Activated B cell treated with CpG ODN at 0.5 μM for 24 hours (primary cell): ENCODE measurements at places on chromosomes 5 and 9.

- no peak for DNase-seq
Measured at GRCh38 chr5:150104550-150104870, 18.2 kb upstream of the CSF1R start.

DNA sequence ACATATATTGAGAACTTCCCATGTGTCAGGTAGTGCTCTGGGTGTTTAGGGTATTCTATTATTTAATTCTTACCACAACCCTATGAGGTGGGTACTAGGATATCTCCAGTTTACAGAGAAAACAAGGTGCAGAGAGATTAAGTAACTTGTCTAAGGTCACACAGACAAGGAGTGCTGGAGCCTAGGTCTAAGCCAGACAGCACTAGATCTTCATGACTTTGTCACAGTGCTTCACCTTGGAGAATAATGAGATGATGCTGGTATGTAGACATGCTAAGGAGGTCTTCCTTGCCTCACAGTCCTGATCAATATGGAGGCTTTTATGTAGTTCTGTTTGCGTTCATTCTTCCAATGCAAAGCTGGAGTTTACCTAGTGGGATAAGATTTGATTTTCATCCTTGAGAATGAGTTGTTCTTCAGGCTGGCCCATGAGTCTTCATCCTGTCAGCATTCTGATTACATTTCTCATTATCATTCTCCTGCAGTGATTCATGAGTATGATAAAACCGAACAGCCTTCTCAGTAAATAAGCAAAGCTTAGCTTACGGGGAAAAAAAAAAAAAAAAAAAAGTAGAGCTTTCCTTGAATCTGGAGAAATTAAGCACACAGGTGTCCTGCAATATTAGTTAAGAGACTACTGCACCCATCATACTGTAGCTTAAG, 176.3 kb downstream of the C9orf152 start:
- DNase-seq, result no peak

DNA sequence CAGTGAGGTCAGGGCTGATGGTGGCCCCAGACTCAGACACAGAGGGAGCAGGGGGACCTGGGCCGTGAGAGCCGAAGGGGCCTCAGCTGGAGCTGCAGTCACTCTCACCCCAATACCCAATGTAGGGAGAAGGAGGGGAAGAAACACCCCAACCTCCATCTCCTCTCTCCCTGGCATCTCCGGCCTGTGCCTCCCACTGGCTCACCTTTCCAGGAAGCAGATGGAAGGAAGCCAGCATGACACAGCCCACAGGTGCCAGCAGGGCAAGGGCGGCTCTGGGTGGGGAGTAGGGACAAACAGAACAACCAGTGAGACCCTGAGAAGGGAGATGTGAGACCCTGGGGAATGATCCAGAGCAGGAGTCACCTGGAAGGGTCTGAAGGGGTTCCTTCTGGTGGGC, 3.0 kb upstream of the CRB2 start:
- no peak for DNase-seq

DNA sequence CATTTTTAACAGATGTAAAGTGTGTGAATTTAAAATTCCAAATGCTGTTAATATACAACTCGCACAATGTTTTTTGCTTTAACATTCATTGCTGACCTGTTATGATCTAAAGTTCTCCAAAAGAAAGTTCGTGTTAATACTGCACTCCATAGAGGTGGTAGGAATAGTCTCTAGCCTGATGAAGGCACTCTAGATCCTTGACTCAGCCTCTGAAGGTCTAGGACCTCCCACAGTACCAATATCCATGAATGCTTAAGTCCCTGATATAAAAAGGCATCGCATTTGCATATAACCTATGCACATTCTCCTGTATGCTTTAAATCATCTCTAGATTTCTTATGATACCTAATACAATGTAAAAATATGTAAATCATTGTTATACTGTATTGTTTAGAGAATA, 213.6 kb downstream of the EFNA5 start:
- DNase-seq, result no peak

DNA sequence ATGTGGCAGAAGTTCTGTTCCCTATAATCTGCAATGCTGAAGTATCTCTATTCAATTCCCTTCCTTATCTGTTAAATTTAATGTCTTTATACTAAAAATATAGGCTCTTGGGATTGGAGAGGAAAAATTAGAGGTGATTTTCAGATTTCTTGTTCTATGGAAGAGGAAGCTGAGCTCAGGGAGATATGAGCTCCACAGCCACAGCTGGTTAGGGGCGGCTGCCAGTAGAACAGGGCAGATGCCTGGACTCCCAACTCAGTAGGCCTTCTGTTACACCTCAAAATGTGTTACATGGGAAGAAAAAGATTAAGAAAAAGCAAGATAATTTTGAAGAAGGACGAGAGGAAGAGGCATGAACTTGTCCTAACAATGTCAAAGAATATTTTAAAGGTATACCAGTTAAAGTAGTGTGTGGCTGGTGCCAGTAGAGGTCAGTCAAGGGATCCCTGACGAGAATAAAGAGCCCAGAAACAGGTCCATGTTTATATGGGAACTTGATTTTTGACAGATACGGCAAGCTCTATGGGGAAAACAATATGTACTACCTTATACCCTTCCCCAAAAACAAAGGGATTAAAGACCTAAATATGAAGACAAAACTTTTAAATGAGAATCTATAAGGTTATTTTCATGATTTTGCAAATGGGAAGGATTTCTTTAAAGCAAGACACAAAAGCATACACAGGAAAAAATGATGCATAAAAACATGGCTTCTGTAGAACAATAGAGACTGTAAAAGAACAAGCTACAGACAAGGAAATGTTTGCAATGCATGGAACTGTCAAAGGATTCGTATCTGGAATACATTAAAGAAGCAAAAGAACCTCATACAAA, 28.7 kb downstream of the DNAJC21 start:
- DNase-seq, result no peak

GRCh38 chr9:87020169-87020950, 73.1 kb upstream of the GAS1 start:
- DNase-seq, result no peak

- no peak for DNase-seq
Measured at GRCh38 chr9:114284316-114285060, 38.4 kb upstream of the ORM1 start.

GRCh38 chr5:124889850-124890249, 143.4 kb upstream of the ZNF608 start:
- DNase-seq, result no peak

DNA sequence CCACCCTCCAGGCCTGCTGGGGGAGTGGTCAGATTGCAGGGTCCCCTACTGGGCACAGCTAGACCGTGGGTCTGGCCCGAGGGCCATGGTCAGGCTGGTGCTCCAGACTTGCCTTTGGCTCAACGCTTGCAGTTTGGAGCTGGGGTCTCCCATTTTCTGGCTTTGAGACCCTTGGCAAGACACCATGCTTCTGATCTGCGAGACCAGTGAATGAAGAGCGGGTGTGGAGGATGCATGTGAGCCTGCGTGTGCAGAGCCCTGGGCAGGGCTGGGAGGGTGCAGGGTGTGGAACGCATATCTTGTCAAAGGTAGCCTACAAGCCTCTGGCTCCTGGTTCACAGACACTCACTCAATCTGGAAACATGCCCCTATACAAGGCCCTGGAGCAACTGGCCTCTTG, 6.1 kb upstream of the MRNIP start:
- no peak for DNase-seq

- DNase-seq, result no peak
Measured at GRCh38 chr5:17819783-17820182, 185.5 kb downstream of the TAF11L14 start.

GRCh38 chr5:124552526-124552925, 193.9 kb downstream of the ZNF608 start:
- DNase-seq, result no peak

- DNase-seq, result no peak
Measured at GRCh38 chr9:111176511-111176910, 138.2 kb upstream of the LPAR1 start.

- DNase-seq, result no peak
Measured at GRCh38 chr5:113325054-113325453, 109.7 kb downstream of the TSSK1B start.

DNA sequence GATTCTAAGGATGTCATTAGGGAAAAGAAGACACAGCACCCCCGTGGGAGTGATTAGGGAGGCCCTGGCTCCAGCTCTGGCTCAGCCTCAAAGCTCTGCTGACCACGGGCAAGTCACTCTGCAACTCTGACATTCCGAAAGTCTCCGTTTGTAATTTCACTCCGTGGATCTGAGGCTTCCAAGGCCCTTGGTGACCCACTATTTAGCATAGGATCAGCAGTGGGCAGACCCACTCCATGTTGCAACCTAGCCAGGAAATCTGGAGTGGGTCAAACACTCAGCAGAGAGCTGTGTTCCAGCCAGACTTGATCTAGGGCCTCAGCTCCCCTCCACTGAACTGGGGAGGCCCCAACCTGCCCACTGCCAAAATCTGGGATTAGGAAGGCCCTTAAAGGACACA, 11.8 kb downstream of the PHF19 start:
- no peak for DNase-seq

- no peak for DNase-seq
Measured at GRCh38 chr9:69951411-69951810, 92.2 kb upstream of the MAMDC2 start.

- no peak for DNase-seq
Measured at GRCh38 chr9:69981686-69982445, 61.8 kb upstream of the MAMDC2 start.

GRCh38 chr9:107340920-107341632, 58.0 kb downstream of the RAD23B start:
- DNase-seq, result peak; percentile 77

DNA sequence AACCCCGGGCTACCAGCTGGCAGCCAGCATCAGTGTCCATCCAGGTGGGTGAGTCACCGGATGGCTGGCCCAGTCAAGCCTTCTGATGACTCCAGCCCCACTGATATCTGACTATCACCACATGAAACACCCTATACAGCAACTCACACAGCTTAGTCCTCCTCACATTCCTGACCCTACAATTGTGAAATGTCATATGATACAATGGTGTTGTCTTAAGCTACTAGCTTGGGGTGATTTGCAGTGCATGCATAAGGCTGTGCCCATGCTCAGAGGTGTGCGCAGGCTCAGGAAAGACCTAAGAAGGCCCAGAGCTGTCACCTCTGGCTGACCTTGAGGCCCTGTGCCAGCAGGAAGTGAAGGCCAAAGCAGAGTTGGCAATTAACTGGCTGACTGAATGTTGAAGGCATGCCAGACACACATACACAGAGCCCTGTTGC, 21.5 kb upstream of the SEMA4D start:
- no peak for DNase-seq

GRCh38 chr9:80635065-80635464, 1054.3 kb downstream of the TLE1 start:
- no peak for DNase-seq

DNA sequence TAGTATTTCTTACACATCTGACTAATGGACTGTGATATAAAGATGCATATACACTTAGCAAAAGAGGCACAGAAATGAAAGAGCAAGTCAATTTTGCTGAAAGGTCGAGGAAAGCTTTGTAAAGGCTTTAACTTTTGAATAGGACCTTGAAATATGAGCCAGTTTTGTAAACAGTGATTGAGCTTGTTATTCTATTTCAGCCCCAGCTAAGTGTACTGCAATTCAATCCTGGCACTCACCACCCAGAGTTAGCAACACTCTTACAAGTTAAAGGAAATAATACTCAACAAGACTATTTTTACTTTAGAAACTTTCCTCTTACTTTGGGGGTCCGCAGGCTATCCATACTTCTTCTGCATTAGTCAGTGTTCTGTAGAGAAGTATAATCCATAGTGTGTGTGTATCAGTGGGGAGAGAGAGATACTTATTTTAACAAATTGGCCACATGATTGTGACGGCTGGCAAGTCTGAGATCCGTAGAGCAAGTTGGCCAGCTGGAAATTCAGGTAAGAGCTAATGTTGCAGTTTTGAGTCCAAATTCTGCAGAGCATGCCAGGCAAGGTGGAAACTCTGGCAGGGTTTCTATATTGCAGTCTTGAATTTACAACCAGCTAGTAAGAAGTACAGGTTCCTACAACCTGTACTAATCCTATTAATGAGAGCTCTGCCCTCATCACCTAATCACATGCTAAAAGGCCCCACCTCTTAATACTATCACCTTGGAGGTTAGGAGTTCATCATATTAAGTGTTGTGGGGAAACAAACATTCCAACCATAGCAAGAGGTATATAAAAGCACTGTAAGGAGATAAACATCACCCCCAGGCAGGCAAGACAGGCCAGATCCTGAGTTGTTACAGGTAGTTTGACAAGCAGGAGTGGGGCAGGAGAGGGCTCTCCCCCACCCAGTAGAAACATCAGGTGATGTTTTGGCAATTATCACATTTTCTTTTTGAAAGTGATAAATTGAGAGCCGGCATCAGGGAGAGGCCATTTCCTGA, 33.6 kb downstream of the IL7R start:
- DNase-seq, result no peak

GRCh38 chr9:136619742-136620440, 42.8 kb upstream of the EGFL7 start:
- no peak for DNase-seq
